SJCRH30 (cell line): ENCODE measurements at places on chromosomes 5 and 9.

DNA sequence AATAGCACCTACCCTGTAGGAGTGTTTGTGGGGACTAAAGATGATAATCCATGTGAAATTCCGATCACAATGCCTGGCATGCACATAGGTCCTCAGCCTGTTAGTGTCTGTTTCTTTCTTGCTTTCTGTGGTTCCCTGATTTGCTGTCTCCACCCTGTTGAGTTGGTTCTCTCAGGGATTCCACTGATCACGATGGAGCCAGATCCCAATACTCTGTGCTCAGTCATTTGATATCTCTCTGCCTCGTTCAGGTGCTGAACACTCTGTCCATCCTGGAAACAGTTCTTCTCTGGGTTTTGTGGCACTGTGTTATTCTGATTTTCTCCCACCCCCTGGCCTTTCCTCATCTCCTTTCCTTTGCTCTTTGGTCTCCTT is 60.8 kb downstream of the ARHGAP26 start:
- DNase-seq = no peak
- no peaks in the 10 kb centered on the region for H3K27me3 ChIP-seq
- no peaks in the 10 kb centered on the region for H3K36me3 ChIP-seq
- no peak overlapping the region for H3K27ac ChIP-seq

GRCh38 chr5:109884676-109885075 is 194.9 kb downstream of the MAN2A1 start:
- no peaks in the 10 kb centered on the region for H3K27me3 ChIP-seq
- H3K27ac ChIP-seq = no peak overlapping the region
- no peak overlapping the region for H3K4me3 ChIP-seq
- no peak for DNase-seq
- peaks cover 11% of the 10 kb centered on the region for H3K4me1 ChIP-seq

DNA sequence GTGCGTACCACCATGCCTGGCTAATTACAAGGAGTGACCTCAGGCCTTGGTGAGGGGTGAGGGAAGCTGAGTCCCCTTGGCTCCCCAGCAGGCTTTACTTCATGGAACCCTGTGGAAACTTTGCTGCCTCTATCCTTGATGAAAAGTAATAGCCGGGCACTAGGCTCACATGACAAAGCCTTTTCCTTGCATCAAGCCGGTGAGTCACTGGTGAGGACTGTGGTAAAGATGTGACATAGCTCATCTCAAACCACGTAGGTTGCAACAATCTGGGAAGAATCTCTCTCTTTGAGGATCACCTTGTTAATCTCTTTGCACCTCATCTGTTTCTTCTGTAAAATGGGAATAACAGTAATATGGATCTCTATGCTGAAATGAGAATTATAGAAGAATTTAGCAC is 116.3 kb upstream of the SLC25A48 start:
- peaks cover 53% of the 10 kb centered on the region for H3K4me1 ChIP-seq
- H3K36me3 ChIP-seq = no peaks in the 10 kb centered on the region
- no peak for DNase-seq
- no peaks in the 10 kb centered on the region for H3K27me3 ChIP-seq

- no peak overlapping the region for H3K4me3 ChIP-seq
- H3K4me1 ChIP-seq = peaks cover 6% of the 10 kb centered on the region; the same call in 1 of the 2 replicates
- no peak for DNase-seq
- H3K27me3 ChIP-seq = no peaks in the 10 kb centered on the region
Observed at GRCh38 chr9:15512889-15513288, 2.1 kb upstream of the PSIP1 start.
